Left renal pelvis (tissue), 4 donors: ENCODE measurements at places on chromosomes 11 and 22. TPM values are rescaled to one million over a fixed set of nuclear protein-coding genes. Genes with fewer than 3 reads are reported as not detected.

OTOG gene
- 0.30 TPM for polyA plus RNA-seq

MMP13 gene
- polyA plus RNA-seq, result 0.14 TPM

PDE3B gene
- polyA plus RNA-seq, result 9.6 TPM

OLFML1 gene
- 43.4 TPM for polyA plus RNA-seq

- DNase-seq, result no peak
These were observed 435.9 kb upstream of the FAT3 start for GRCh38 chr11:91788764-91789163.

DNA sequence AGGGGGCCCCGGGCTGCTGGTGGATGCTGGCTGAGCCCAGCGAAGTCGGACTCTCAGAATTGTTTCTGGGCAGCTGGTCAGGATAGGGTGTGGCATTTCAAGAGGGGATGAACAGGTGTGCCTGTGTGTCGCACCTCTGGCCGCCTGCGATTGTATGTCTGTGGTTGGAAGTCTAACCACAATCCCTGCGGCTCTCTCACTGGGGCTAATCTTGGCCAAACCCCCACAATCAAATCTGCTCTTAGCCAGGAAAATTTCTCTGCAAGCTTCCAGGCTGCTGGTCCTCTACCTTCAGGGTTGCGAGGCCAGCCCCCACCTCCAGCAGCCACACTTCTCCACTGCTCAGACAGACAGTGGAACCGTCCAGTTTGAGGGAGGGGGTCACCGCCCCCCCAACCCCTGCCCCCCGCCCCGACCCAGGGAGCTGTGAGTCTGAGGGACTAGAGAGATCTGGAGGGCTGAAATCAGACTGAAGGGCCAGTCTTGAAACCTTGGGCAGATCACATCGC lies 953 bp downstream of the ATG16L2 start:
- DNase-seq, result no peak

DNA sequence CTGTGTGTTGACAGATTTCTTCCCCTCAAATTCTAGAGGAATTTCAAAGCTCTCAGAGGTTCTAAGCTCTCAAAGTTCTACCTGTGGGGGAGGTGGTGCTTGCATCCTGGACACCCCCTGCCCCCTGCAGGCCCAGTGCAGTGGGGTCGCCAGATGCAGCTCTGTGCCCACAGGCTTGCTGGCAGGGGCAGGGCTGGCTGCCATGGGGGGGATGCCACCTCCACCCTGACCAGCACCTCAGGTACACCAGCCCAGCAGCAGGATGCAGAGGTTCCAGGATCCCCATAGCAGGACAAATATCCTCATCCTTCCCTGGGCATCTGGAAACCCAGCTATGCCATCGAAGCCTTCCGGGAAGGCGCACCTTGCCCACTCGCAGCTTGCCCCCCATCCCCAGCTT lies 91.1 kb downstream of the BRD1 start:
- DNase-seq, result no peak

GRCh38 chr11:95863486-95864140 lies 60.3 kb downstream of the MTMR2 start:
- no peak for DNase-seq

DNA sequence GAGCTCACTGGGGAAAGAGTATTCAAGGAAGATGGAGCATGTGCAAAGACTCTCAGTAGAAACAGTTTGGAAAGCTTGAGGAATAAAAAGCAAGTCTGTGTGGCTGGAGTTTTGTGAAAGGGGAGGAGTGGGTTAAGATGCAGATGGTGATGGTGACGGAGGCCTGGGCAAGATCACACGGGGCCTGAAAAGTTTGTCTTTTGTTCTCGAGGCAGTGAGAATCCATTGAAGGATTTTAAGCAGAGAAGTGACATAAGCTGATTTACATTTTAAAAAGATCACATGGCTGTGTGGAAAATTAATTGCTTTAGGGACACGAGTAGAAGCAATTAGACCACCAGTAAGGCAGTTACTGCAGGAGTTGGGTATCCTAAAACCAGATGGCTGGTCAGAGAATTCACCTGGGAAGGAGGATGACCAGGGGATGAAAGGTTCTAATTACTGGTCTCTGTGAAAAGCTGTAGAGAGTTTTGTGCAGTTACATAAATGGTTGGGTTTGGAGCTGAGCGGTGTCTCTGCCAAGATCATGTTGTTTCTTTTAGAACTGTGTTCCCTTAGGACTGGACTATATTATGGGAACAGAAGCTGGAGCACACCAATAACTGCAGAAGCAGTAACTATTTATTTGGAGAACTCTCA lies 7.1 kb downstream of the RRP8 start:
- DNase-seq, result no peak

- DNase-seq, result no peak
These were observed 751 bp downstream of the MS4A10 start for GRCh38 chr11:60785806-60786361.

- no peak for DNase-seq
These were observed 36.5 kb downstream of the TSPAN18 start for GRCh38 chr11:44763121-44763820.
